Stimulated activated CD8-positive, alpha-beta memory T cell treated with anti-CD3 and anti-CD28 coated beads, Interleukin-4, amount 100 ng/mL, for 48 hours (primary cell): ENCODE measurements at places on chromosomes 7 and 10.
A peak's percentile ranks its signal among the peaks of the same experiment; 100 is the strongest.

- no peak for DNase-seq
Measured at GRCh38 chr7:134654104-134654775, 7.6 kb downstream of the BPGM start.

DNA sequence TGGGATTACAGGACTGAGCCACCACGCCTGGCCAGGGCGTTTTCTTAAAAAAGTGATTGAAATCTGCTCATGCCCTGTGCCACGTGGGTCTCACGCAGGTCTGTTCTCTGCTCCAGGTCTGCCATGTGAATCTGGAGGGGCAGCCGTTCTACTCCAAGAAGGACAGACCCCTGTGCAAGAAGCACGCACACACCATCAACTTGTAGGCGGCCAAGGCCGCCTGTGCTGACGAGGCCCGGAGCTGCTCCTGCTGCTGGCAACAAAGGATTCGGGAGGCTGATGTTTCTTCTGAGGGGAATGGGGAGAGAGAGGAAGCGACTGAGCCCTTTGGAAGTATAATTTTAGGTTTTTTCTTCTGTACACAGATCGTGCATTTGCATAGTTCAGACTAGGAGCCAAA, 23.6 kb upstream of the BMPR1A start:
- DNase-seq, result no peak

GRCh38 chr7:87670372-87670771, 42.2 kb downstream of the RUNDC3B start:
- no peak for DNase-seq

GRCh38 chr7:21059069-21059468, 272.4 kb upstream of the SP8 start:
- no peak for DNase-seq

- DNase-seq, result peak; percentile 18
Measured at GRCh38 chr7:150421831-150422230, 28.6 kb upstream of the GIMAP8 start.

DNA sequence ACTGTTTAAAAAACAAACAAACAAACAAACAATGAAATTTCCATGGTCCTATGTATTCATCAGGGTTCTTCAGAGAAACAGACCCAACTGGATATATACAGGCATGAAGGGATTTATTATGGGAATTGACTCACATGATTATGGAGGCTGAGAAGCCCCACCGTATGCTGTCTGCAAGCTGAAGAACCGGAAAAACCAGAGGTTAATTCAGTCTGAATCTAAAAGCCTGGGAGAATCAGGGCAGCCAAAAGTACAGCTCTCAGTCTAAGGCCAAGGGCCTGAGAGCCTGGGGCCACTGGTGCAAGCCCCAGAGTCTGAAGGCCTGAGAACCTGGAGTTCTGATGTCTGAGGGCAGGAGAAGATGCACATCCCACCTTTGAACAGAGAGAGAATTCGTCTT, 163.5 kb downstream of the MDFIC start:
- DNase-seq, result no peak

DNA sequence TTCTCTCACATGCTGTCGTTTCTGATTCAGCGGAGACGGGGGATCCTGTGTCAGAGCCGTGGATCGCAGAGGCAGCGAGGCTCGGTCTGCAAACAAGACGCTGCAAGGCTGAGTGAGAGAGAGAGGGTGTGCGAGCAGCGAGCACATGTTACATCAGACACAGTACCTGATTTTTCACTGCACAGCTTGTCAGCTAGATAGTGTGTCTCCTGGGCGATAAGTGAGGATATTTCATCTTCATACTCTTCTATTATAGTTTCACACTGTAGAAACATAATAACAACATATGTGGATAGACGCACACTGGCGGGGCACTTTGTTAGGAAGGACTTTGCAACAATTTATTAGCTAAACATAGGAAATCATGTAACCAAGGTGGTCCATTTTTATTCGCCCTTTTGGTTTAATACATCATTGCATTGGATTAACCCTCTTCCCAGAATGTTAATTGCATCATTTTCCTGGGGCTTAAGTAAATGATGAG, 39.5 kb downstream of the CNPY1 start:
- DNase-seq, result no peak

DNA sequence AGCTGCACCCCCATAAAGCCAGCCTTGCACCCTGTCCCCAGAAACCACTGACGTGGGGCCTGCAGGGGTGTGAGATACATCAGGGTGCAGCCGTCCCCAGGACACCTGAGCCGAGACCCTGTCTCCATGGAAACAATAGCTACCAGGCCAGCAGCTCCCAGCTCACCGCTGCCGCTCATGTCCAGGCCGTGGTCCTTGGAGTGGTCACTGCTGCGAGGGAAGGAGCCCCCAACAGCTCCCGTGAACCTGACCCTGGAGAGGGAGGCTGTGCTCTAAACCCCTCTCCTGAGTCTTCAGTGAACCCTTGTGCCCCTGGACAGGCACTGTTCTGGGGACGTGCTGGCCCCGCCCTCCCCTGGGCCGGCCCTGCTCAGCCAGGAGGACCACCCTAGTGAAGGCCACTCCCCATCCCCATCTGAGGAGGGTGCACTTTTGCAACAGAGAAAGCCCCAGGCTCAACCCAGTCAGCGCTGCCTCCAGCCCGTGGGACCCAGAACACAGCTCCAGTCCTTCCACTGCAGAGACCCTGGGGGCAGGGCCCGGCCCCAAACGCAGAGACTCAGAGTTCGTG, 19.6 kb upstream of the INPP5A start:
- no peak for DNase-seq

DNA sequence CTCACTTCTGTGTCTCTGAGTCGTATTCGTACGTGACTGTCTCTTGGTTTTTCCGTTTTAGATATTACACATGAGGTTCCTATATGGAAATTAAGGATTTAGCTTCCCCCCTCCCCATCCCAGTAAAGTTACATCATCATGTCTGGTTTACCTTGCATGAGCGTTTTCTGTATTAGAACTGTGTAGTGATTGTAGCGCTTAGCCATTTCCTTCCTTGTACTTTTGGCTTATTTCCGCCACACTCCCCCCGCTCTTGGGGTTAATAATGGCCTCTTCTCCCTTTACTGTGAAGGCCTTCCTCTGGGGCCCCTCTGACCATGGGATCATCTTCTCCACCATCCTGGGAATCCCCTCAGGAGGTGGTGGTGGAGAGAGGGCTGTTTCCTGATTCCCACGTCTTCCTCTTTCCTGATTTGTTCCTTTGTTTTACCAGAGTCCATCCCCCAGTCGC, 27.2 kb upstream of the AP5Z1 start:
- no peak for DNase-seq

GRCh38 chr7:99734987-99735386, at the start of gene CYP3A7:
TSS of gene CYP3A7 (minus strand) at chr7:99735196. CDS start at chr7:99735093, 103 bp downstream.
- DNase-seq, result no peak

DNA sequence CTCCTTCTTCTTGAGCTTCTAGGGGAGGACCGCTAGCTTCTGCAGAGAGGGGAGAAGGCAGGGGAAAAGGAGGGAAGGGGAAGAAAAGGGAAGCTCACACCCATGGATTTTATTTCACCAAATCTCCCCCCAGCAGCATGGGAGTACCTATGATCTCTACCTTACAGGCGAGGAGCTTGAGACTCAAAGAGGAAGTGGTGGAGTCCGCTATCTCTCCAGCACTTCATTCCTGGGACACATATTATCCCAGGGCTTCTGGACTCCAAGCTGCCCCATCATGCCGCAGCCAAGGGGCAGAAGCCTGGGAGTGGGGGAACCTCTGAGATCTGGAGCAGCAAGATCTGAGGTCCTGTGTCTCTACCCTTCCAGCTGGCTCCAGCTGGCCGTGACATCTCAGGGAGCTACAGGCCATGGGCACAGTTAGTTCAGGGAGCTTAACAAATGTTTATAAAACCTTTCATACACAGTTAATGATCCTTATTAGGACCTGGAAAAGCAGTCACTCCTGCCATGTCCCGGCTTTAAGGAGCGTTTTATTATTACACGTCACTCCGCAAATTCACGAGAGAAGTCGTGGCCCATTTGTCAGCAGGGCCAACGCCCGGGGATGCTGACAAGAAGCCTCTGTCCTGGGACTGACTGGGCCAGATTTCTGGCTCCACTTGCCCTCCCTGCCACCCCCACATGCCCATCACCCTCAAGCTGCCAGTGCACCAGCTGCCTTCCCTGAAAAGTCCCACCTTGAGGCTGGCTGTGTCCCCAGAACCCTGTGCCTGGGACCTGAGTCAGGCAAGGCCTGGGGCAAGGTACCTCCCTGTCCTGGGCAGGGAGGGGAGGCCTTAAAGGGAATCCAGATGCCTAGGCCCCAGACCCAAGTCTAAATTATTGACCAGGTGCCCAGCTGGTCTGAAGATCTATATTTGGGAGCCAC, 132.1 kb upstream of the ZMIZ1 start:
- DNase-seq, result no peak

DNA sequence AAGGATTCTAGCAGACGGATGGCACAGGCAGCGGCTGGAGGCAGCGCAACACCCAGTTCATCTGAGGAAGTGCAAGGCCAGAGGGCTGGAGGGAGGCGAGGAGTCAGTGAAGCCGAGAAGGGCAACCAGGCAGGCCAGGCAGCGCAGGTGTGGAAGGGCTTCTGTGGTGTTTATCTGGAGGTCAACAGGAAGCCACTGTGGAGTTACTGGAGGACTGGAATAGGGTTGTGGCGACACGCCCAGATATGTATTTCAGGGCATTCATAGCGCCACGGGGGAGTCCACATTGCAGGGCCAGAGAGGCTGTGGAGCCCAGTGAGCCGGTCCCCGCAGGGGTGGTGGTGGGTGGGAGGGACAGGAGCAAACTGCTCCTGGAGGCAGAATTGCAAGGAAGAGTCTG, 150.6 kb downstream of the CDH23 start:
- no peak for DNase-seq

- no peak for DNase-seq
Measured at GRCh38 chr10:106958589-106959361, 205.7 kb downstream of the SORCS1 start.

- no peak for DNase-seq
Measured at GRCh38 chr7:1192171-1192676, 32.2 kb upstream of the ZFAND2A start.

- DNase-seq, result no peak
Measured at GRCh38 chr10:97063271-97063982, 122.3 kb downstream of the SLIT1 start.

GRCh38 chr10:117345143-117345542, 30.1 kb downstream of the PDZD8 start:
- DNase-seq, result no peak

DNA sequence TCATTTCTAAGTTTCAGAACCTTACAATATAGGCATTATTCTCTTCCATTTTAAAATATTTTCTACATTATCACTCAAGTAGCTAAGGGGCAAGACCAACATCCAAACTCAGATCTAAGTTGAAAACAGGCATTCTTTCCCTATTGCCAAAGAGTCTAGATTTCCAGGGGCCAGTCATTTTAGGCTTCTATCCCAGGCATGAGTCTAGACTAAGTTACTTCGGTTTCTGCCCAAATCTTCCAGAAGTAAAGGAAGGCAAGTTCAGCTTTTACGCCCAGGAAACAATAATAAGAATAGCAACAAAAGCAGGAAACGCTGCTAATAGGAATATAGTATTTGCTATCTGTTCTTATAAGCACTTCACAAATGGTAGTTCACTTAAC, 189.9 kb downstream of the DGKI start:
- no peak for DNase-seq

DNA sequence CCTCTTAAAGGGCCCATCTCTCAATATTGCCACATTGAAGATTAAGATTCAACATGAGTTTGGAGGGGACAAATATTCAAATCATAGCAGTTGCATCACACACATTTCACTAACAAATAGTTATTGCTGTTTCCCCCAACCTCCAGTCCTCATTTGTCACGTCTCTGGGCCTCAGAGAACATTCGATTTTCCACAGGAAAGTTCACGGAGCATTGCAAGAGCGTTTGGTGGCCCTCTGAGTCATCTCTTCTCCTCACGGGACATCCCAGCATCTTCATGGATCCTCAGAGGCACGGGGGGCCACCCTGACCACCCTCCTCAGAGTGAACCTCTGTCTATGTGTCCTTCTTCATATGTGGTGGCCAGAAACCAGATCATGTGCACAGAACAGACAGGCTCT, 50.3 kb upstream of the CHST15 start:
- no peak for DNase-seq

- no peak for DNase-seq
Measured at GRCh38 chr7:144517749-144518148, 114.3 kb upstream of the NOBOX start.

DNA sequence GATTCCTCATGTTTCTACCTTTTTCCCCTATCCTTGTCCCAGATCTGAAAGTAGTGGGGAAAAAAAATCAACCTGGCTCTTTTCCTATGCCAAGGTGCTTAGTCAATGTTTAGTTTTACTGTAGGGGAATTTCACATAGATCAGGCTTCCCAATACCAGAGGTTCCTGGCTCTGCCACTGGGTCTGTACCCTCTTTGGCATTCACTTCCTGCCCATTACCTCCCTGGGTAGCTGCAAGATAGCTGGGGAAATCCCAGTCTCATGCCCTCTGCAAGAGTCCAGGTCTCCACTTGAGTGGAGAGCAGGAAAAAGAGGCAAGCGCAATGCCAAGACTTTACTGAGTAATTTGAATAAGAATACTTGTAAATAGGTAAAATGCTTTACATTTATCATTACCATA, 3.5 kb upstream of the BPGM start:
- DNase-seq, result no peak

DNA sequence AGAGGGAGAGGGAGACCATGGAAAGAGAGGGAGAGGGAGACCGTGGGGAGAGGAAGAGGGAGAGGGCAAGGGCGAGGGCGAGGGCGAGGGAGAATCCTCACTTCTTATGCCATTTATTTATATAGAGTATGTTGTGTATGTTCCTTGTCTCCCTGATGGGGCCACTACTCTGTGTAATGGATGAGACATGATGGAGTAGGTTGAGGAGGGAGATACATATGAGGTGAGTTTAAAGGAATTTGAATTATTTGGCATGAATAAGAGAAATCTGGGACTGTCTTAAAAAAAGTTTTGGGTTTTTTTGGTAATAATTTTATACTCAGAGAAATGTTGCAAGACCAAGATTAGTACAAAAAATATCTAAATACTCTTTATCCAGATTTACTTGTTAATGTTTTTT, 20.1 kb downstream of the CCSER2 start:
- DNase-seq, result no peak

DNA sequence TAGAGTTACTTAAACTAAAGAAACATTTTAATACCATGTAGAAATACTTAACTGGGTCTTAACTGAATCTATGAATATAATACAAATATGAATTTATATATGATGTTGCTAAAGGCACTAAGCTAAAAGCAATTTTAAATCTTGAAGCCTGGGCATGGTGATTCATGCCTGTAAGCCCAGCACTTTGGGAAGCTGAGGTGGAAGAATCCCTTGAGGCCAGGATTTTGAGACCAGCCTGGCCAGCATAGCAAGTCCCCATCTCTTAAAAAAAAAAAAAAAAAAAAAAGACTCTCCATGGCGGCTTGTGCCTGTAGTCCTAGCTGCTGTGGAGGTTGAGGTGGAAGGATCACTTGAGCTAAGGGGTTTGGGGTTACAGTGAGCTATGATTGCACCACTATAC, 95.3 kb downstream of the CCSER2 start:
- no peak for DNase-seq
